ENCODE measurements at places on chromosomes 6 and 20.

DNA sequence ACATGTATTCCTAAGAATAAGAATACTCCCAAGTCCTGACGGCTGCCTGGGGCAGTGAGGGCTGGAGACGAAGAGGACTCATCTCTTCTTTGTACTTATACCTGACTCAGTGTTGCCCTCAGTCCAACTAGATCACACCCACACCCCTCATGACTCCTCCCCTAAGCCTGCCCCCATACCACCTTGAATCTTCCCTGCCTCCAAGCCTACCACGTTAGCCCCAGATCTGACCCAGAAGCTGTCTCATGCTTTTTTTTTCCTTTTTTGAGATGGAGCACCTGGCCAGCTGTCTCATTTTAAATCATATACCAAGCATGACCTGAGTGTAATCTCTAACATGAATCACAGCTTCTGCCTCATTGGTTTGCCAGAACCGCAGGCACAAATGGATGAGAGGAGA is 45.2 kb downstream of the MUC22 start:
- DNase-seq: no peak

GRCh38 chr20:57809661-57810172 is 99.9 kb upstream of the PMEPA1 start:
- no peak for DNase-seq

- no peak for DNase-seq
These were observed 143.6 kb upstream of the DST start for GRCh38 chr6:56786256-56786655.

DNA sequence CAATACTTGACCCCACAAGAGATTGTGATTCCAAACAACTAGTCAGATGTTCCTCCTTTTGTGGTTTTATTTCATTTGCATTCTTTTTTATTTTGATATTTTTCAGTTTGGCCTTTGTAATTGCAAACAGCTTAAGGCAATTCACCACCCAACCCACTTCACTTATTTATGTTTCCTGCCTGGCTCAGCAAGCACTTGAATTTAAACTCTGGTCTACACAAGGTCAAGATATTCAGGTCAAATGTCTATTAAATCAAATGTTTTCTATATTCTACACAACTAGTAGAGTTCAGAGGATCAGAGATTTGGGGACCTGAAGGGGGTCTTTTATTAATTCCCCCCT is 100.1 kb downstream of the SGK1 start:
- no peak for DNase-seq

GRCh38 chr20:346640-347316 is at the start of gene NRSN2:
TSS of gene NRSN2 (plus strand) at chr20:347111. CDS start at chr20:349644, 2,533 bp downstream.
- DNase-seq: no peak

DNA sequence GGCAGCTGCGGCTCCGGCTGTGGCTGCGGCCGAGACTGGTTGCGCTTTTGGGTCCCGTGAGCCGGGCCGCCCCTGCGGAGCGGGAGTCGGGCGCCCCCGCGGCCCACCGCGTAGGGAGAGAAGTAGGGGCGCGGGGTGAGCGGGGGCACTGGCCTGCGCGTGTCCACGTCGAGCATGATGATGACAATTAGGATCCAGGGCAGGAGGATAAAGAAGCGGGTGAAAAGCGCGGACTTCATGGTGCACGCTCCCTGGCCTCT is 739 bp downstream of the B3GAT2 start:
- DNase-seq: no peak

GRCh38 chr6:109239160-109239559 is 143.1 kb downstream of the CD164 start:
- DNase-seq: no peak

DNA sequence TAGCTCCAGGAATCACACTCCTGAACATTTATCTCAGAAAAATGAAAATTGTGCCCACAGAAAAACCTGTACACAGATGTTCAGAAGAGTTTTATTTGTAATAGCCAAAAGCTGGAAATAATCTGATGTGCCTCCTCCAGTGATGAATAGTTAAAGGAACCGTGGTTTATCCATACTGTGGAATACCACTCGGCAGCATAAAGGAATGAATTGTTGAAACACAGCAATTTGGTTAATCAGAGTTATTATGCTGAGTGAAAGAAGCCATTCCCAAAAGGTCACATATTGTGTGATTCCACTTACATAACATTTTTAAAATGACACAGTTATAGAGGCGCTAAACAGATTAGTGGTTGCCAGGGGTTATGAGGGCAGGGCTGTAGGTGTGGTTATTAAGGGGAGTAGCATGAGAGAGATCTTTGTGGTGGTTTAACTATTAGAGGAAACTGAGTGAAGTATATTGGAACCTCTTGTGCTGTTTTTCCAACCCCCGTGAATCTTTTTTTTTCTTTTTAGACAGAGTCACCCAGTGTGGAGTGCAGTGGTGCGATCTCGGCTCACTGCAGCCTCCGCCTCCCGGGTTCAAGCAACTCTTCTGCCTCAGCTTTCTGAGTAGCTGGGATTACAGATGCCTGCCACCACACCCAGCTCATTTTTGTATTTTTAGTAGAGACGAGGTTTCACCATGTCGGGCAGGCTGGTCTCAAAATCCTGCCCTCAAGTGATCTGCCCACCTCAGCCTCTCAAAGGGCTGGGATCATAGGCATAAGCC is 26.2 kb downstream of the PSMF1 start:
- DNase-seq: no peak

Data from NCI-H460 (cell line).